Activated CD4-positive, alpha-beta T cell treated with anti-CD3 and anti-CD28 coated beads for 24 hours (primary cell): ENCODE measurements at places on chromosomes 6 and 20.

- DNase-seq, result no peak
Measured at GRCh38 chr6:21870076-21870730, 276.7 kb downstream of the SOX4 start.

DNA sequence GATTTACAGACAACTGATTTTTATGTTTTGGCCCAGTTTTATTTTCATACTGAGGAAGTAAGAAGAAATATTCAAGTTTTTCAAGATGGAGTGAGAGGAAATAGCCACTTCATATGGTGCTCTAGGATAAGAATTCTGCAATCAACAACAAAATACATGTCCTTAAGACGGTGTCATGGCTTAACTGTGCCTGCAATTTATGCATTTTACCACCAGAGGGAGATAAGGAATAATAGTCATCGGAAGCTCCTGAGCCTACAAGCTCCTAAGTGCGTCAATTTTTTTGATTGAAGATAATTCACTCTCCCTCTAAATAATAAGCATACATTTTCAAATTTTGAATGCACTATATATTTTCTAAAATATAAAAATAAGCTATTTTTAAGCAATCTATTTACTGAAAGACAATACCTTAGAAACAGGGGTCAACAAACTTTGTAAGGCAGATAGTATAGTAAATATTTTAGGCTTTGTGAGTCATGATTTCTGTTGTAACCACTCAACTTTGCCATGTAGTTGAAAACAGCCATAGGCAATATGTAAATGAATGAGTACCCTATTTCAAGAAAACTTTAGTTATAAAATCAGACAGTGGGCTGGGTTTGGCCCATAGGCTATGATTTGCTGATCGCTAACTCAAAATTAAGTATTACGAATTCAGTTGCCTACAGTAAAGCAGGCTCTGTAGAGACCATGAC lies 230.9 kb upstream of the DTNBP1 start:
- DNase-seq, result no peak

- DNase-seq, result no peak
Measured at GRCh38 chr6:45375449-45375848, 2.3 kb downstream of the SUPT3H start.

- DNase-seq, result no peak
Measured at GRCh38 chr6:19999319-20000191, 162.4 kb downstream of the ID4 start.

- DNase-seq, result no peak
Measured at GRCh38 chr6:64050590-64050989, 415.0 kb downstream of the PHF3 start.

- no peak for DNase-seq
Measured at GRCh38 chr6:25297039-25297441, 17.9 kb downstream of the CARMIL1 start.

- no peak for DNase-seq
Measured at GRCh38 chr6:22886650-22887581, 317.6 kb downstream of the HDGFL1 start.

- DNase-seq, result no peak
Measured at GRCh38 chr6:2945153-2945452, 26.3 kb downstream of the SERPINB6 start.

GRCh38 chr6:16355699-16356446 lies 117.5 kb downstream of the GMPR start:
- no peak for DNase-seq

DNA sequence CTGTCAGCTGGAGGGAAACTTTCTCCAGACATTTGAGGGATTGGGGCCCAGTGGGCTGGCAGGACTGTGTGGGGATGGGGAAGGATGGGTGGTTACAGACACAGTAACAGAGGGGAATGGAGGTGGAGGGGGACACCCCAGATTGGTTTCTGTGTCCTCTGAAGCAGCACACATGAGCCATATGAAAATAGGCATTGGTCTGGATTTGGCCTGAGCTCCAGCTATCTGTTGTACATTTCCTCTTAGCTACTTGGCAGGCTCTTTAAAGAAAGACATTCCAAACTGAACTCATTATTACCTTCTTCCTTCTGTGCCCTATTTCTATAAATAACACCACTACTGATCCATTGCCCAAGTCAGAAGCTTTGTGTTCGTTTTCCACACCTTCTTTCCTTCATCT lies 72.0 kb upstream of the PRL start:
- DNase-seq, result no peak

- no peak for DNase-seq
Measured at GRCh38 chr6:105893741-105894140, 192.4 kb upstream of the PRDM1 start.
